ENCODE measurements at places on chromosomes 1 and 21.

DNA sequence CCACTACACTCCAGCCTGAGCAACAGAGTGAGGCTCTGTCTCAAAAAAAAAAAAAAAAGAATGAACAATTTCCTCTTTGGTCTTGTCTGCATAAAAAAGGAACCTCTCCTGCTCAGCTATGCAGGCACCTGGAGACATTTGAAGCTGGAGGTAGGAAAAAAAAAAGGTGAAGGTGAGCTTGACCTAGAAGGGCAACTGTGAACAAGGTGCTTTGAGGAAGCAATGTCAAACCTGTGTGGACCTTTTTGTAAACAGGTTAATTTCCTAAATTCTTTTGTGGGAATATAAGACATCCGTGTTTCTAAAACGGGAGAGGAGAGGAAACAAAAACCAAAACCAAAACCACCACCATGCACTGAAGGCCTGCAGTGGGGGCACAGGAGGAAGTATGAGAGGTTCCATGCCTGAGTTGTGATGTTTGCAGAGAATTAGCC is 77.5 kb downstream of the SLC45A1 start:
- peak; percentile 84 for DNase-seq

DNA sequence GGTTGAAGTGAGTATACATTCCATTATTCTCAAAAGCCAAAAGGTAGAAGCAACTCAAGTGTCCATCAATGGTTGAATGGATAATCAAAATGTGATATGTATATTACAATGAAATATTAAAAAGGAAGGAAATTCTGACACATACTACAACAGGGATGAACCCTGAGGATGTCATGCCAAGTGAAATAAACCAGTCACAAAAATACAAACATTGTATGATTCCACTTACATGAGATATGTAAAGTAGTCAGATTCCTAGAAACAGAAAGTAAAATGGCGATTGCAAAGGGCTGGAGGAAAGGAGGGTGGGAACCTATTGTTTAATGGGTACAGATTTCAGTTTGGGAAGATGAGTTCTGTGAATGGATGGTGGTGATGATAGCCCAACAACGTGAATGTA is 5.8 kb downstream of the SLC44A3 start:
- DNase-seq: no peak

- DNase-seq: peak; percentile 43
Observed at GRCh38 chr1:86515597-86515996, 31.3 kb upstream of the CLCA4 start.

DNA sequence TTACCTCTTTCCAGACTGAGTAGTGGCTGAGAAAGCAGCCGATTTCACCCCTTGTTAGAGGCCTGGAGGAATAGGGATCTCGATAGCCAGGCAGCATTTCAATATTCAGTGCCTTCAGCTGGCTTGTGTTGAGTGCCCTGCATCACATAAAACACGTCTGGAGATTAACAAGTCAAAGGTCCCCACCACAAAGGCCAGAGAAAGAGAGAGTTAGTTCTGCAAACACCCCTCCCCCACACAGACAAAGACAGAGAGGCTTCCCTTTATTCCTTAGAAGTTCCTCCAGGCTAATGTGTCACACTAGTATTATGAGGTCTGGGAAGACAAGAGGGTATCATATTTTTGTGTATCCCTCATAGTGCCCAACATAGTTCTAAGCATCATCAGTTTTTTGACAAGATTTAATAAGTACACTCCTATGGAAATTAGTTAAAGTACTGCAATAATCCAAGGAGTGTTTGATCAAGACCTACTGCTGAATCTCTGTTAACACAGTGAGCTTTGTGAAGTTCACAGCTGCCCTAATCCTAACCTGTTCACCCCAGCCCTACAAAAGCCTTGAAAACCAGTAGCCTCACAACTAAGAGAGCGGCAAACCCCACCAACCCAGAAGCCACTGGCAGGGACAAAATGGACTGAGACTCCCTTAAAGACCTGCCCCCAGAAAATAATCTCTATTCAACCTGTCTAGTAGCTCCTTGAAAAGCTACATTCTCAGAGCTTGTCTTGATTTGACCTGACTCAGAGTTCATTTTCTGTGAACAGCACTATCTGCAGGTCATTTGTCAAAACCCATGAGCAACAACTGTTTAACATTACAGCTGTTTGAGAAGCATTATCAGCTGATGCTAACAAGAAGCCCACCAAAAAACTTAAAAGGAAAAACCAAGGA is 91.9 kb downstream of the COLGALT2 start:
- peak; percentile 11 for DNase-seq

GRCh38 chr1:196114193-196114592 is 494.0 kb downstream of the KCNT2 start:
- no peak for DNase-seq
